ENCODE measurements at places on chromosomes 2 and 18. TPM values are rescaled to one million over a fixed set of nuclear protein-coding genes. Genes with fewer than 3 reads are reported as not detected.

DNA sequence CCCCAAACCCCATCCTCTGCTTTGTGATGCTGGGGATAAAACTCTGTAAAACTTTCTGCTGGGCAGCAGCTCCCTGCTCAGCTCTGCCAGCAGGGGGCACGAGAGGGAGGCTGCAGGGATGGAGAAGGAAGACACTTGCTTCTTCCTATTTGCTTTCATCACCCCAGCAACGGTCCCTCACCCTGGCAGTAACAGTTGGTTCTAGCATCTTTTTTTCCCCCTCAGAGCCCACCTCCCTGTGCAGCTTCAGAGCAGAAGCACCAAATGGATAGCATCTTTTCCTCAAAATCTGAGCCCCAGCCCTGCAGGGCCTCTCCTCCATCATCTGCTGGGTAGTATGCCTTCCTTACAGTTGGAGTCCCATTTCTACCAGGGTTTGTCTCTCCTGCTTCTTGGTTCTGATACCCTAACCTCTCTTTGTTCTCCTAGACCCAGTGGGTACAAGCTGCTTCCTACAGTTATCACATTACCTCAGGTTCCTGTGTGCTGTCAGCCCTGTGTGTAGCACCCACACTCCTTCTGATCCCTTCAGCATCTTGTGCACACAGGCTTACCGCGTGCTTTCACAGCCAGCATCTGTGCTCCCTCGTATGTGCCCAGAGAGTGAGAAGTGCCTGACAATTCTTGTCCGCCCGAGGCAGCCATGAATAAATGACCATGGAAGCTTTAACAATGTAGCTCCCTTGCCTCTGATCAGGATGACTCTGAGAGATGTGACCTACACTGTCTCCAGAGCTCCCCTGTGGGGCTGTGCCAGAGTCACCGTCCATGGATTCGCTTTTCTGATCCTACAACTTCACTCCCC lies 14.5 kb downstream of the CKAP2L start:
- peak; percentile 52 for DNase-seq

DNA sequence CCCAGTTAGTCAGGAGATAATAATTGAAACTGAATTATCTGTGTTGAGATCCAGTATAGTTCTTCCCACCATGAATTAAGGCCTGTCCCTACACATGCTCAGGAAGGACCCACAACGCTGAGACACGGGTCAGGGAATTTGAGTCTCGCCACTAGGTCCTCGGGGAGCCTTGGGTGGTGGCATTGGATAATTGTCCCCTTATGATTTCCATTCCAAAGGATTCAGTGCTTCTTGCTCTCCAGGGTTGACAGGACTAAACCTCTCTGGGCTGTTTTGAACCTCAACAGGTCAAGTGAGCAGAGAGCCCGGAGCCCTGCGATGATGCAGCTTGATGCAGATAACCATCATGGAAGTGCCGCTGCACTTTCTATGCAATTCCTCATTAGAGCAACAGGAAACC lies 253.7 kb upstream of the PXDN start:
- no peak for DNase-seq

The SLC9A4 gene
- not detected for polyA plus RNA-seq

GRCh38 chr2:235513984-235514626 lies 20.3 kb downstream of the AGAP1 start:
- DNase-seq = no peak

The RBM44 gene
- 0.12 TPM for polyA plus RNA-seq

The FKBP7 gene
- 130 TPM for polyA plus RNA-seq

DNA sequence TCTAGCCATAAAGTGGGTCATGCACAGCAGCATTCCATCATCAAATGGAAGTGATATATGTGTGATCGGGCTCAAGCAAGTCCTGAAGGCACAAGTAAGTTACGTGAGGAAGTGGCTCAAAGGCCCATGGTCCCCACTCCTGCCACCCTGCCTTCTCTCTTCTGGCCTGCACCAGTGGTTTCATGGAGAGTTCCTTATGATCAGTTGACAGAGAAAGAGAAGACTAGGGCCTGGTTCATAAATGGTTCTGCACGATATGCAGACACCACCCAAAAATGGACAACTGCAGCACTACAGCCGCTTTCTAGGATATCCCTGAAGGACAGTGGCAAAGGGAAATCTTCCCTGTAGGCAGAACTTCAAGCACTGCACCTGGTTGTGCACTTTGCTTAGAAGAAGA lies 412.6 kb upstream of the SMIM21 start:
- DNase-seq = no peak

The KLHL14 gene
- not detected for polyA plus RNA-seq

The KYNU gene
- 4.0 TPM for polyA plus RNA-seq

DNA sequence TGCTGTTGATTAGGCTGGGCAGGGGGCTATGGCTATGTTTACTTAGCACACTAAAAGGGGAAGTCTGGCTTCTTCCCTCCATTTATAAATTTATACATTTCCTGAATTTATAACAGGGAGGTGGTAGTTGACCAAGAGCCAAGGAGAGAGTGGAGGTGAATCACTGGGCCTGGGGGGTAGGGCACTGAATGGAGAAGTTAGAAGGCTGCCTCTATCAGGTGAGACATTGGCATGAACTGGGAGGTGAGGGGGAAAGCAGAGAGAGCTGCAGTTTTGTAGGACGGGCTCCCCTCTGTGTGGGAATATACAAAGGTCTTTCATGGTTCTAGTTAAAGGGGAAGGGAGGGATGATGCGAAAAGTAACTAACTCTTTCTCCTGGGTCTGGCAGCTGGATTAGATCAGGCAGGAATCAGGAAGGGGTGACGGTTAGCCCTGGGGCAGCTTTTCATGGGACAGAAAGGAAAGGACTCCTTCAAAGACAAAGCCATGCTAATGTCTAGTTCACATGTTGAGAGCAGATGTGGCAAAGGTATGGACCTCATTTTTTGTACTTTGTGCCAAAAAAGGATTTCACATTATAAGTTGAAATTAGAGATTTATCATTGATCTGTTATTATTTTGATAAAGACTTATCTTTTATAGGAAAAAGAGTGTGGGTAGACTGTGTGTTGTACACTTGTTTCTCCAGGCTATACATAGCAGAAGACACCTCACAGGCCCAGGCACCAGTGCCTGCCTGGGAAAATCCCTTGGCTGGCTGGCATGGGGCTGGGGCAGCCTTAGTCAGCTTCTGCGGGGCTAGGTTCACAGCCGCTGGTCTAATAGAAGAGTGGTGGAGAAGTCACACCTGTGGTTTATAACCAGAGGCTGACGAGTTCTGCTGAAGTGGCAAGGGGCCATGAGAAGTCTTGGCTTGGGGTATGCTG lies 158.7 kb downstream of the CLIP4 start:
- DNase-seq = no peak

GRCh38 chr2:201831469-201831868 lies 25.1 kb downstream of the CDK15 start:
- no peak for DNase-seq

- no peak for DNase-seq
Measured at GRCh38 chr2:239181903-239182581, 218.8 kb downstream of the HDAC4 start.

GRCh38 chr2:237075749-237076599 lies 9.7 kb upstream of the COPS8 start:
- no peak for DNase-seq

The AGAP1 gene
- 14.7 TPM for polyA plus RNA-seq

DNA sequence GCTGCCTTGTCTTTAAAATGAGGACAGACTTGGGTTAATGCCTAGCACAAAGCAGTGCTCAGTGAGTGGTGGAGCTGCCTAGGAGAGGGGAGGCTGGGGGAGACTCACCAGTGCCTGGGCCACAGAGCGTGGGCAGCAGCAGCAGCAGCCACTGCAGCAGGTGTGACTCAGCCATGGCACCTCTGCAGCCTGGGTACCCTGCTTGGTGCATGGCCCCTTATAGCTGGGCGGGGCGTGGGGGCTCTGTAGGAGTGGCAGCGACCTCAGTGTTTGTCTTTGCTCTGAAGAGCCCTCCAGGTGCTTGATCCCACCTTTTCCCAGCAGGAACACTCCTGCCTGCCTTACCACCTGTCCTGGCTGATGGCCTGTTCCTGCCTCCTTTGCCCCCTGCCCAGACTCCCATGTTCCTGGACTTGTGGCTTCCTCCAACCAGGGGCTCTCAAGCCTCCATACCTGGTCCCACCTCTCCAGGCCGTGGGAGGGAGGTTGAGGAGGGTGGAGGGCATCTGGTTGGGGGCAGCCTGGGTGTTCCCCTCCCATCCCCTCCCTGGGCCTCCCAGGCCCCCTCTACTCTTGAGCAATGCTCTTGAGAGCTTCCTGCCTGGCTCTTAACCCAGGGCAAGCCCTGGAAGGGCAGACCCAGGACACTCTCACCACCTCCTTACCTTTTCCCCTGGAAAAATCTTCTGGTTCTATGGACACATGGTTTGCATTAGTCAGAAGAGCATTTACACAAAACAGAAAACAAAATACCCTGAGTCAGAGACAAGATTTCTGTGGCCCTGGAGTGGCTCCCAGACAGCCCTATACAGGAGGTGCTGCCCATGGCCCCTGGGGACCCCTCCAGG lies at the start of gene SFTPB:
TSS of gene SFTPB (minus strand) at position 191 of the 848 bp plus-strand sequence. CDS start at position 175, 16 bp downstream.
- DNase-seq = no peak
